Inflammatory macrophage treated with lipopolysaccharide for 1 hour (primary cell): ENCODE measurements at places on chromosomes 11 and 22.

DNA sequence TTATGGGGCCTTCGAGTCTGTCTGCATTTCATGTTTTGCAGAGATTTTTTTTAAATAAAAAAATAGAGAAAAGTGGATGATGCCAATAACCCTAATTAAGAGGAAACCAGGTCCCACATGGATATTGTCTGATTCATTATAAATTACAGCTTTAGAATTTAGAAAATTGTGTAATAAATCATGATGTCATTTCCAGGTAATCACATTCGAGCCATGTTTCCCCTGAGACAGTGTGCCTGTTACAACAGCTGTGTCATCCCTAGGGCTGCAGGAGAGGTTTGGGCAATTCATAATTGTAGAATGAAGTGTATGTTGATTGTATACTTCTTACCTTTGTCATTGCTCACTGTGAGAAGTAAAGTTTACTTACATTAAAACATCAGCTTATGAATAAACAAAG is 38.3 kb downstream of the NCAM1 start:
- DNase-seq = no peak

- DNase-seq = no peak
Measured at GRCh38 chr11:1618231-1618630, 3.7 kb downstream of the KRTAP5-4 start.

GRCh38 chr11:121814962-121815361 is 301.1 kb downstream of the BLID start:
- DNase-seq = no peak

- no peak for DNase-seq
Measured at GRCh38 chr11:109037856-109038780, 373.2 kb downstream of the DDX10 start.

DNA sequence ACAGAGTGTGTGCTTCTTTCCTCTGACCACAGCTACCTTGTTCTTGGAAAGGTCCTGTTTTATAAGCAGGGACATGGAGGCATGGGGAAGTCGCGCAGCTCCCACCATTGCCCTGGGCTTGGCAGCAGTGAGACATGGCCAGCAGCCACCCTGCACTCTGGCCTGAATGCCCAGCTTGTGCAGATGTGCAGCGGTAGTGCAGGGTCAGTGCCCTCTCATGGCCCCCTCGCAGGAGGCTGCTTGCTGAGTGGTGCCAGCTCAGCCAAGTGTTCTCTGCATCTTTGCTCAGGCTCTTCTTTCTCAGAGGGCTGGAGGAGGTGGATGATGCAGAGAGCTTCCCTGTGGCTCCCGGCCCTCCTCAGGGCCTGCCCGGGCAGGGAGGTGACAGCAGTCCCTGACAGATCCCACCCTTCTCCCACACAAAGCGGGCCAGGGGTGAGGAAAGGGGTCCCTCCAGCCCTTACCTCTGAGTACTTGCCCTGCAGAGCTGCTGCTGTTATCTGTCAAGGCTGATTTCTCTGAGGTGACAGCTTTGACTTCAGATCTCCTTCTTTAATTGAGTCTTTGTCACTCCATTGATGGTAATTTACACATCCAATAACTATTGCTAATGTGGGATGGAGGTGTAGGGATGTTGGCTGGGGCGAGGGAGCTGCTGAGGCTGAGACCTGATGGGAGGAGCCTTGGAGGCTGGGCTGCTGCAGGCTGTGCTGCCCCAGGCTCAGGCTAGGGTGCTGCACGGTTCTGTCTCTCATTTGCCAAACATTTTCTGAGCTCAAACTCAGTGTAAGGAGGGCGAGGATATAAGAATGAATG is 47.4 kb upstream of the B3GAT1 start:
- DNase-seq = no peak

DNA sequence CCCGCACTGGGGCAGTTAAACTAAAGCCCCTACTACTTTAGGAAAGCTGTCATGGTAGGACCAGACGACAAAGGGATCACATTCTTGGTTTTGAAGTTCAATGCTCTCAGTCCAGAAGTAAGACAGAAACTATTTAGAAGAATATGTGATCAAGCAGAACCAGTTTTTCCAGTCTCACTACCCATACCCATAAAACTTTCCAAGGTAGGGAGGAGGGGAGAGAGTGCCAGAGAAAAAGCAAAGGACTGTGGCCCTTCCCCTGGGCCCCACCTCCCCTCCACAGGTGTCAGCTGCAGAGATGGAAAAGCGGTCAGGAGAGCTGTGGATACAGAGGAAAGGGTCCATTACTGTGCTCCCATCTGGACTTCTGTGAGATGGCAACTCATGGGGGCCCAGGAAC is 587.1 kb downstream of the SOX6 start:
- DNase-seq = no peak

- DNase-seq = no peak
Measured at GRCh38 chr22:45533703-45534102, 31.0 kb downstream of the FBLN1 start.

DNA sequence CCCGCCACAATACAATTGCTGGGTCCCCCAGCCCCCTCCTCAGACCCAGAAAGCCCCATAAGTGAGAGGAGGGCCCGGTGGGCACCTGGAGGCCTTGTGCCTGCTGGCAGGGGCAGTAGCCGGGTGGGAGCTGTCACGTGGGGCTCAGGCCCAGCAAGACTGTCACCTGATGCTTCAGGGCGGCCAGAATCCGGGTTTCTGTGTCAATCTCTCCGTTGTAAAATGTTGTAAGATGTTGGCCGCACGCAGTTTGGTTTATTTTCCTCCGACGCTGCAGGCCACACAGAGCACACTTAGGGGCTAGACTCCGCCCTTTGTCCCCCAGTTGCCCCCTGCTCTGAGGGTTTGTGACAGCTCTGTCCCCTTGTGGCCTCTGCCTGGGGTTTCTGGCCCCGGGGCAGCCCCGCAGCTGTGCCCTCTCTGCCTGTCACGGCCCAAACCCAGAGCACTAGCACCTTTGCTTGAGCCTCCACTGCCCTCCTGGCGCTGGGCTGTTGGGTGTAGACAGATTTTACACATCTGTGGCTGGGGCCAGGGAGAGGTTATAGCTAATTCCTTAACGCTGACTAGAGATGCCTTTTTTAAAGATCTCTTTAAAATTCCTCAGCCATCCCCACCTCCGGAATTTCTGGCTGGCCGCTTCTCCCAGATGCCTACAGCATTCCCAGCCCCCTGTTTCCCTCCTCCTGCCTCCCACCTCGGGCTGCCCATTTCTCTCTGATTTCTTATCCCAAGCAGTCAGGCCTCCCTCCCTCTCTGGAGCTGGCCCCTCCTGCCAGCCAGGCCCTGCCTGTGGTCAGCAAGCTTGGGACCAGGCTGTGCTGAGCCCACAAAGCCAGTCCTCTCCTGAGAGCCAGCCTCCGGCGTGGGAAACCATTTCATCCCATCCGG is 3.2 kb upstream of the PRR5 start:
- DNase-seq = no peak

DNA sequence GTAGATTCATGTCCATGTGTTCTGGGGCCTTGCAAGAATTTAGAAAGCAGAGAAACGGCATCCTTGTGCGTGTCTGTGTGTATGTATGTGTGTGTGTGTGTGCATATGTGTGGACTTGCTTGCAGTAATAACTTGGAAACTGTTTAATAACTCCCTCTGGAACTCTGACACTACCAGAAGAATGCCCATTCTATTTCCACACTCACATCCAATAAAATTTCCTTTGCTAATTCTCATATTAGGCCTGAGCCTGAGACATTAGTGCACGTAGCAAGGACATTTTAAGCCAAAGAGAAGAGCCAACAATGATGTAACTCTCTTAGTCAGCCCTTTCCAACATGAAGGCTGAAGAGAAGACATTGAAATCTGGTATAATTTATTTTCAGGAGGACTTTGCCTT is 3.2 kb downstream of the OR4D6 start:
- DNase-seq = no peak

GRCh38 chr11:111978028-111978771 is 41.1 kb downstream of the DIXDC1 start:
- DNase-seq = no peak

GRCh38 chr11:35163209-35163608 is 24.2 kb downstream of the CD44 start:
- no peak for DNase-seq

DNA sequence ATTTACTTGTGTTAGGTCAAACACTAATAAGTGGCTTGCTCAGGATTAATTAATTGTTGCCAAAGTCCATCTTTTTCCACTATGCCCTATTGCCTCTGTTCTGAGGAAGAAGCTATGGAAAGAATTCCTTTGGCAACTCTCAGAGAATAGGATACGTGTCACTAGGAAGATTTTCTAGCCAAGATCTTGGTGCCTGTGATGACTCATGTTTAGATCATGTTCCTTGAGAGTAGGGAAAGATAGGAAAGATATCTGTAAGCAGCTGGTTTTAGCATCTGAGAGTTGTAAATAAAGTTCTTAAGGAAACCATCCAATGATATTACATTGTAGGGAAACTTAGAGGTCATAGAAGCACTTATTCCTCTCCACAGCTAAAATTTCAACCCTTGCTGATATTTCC is 15.7 kb downstream of the SLN start:
- no peak for DNase-seq

- DNase-seq = no peak
Measured at GRCh38 chr11:12794576-12795230, 120.5 kb downstream of the TEAD1 start.

DNA sequence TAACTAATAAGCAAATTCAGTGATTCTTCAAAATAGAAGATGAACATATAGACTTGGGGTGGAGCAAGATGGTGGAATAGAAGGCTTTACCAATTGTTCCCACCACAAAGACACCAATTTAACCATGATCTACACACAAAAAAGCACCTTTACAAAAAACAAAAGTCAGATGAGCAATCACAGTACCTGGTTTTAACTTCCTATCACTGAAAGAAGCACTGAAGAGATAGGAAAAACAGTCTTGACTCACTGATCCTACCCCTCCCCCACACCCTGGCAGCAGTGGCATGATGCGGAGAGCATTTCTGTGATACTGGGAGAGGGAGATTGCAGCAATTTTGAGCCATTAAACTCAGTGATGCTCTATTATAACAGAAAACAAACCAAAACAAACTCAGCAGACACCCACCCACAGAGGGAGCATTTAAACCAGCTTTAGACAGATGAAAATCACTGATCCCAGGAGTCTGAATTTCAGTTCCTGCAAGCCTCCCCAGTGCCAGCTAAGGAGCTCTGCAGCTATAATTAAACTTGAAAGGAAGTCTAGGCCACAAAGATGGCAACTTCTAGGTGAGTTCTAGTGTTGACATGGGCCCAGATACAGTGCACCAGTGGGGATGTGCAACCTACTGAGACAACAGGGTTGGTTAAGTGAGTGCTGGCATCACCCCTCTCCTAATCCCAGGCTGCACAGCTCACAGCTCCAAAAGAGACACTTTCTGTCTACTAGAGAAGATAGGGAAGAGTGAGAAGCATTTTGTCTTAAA is 161.8 kb upstream of the GRIA4 start:
- DNase-seq = no peak

DNA sequence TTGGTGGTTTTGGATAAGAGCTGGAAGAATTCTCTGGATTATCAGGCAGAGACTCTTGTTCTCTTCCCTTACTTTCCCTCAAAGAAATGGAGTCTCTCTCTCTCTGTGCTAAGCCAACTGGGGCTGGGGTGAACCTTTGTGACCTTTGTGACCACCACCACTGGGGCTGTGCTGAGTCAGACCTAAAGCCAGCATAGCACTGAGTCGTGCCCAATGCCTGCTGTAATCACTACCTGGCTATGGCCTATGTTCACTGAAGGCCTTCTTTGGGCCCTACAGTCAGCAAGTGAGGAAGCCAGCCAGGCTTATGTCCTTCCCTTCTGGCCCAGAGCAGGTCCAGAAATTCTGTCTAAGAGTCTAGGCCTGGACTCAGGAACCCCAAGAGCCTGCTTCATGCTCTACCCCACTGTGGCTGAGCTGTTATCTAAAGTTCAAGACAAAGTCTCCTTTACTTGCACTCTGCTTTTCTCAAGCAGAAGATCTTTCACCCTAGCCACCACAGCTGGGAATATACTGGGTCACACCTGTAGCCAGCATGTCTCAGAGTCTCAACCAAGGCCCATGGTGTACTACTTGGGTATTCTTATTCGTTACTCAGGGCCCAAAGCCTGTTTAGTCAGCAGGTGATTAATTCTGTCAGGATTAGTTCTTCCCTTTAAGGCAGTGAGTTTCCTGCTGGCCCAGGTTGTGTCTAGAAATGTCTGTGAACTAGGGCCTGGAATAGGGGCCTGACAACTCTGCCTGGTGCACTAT is 86.0 kb downstream of the EHF start:
- no peak for DNase-seq

DNA sequence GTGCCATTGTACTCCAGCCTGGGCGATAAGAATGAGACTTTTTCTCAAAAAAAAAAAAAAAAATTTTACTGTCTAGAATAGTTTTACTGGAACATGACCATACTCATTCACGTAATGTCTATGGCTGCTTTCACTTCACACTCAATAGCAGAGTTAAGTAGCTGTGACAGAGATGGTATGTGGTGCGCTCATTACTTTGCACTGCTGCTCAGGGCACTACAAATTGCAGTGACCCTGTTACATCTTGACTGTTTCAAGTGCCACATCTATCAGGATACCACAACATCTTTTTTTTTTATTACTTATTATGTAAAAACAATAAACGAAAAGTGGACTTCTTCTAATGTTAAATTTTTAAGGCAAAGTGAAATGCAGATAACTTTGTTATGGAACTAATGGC is 110.3 kb downstream of the ARHGAP20 start:
- no peak for DNase-seq

GRCh38 chr22:24410110-24410856 is 17.1 kb upstream of the ADORA2A start:
- DNase-seq = no peak

DNA sequence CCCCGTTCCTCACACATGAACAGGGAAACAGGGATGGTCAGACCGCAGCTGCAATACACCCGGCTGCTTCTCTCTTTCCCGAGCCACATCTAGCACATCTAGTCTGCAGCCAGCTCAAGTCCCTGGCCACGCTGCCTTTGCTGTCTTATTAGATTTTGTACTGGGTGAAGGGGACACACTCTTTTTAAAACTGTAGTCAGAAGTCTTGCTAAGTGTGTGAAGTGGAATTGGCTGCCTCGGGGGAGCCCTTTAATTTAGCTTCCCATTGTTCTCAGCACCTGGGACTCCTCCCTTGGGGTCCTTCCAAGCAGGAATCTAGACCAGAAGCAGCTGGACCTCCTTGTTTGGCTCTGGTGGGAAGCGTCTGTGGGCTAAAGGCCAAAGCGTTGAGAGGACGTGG is 420.0 kb downstream of the CTTN start:
- no peak for DNase-seq

DNA sequence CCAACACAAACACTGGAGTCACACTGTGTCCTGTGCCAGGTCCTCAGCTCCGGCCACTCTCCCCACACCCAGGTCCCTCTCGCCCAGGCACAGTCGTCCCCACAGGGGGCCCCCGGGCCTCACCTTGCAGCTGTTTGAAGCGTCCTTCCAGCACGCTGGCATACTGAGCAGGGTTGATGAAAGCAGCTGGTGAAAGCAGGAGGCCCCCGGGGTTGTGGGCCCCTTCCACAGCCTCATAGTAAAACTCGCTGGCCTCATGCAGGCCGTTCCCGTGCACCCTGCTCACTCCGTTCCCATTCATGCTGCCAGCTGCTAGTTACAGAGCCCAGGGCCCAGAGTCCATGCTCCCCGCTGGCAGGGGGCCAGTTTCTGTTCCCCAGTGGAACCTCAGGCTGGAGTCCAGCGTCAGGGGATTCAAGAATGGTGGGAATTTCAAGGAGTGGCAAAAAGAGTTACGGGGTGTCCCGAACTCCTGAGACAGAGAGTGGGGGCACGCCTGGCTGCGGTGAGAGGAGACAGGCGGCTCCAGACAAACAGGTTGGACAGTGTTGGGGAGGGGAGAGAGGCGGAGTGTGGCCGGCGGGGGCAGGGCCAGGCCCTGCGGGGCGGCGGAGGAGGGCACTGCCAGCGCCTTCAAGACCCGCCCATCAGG is 10.6 kb downstream of the SPTBN2 start:
- DNase-seq = no peak
